ENCODE measurements at places on chromosomes 7 and 10.

DNA sequence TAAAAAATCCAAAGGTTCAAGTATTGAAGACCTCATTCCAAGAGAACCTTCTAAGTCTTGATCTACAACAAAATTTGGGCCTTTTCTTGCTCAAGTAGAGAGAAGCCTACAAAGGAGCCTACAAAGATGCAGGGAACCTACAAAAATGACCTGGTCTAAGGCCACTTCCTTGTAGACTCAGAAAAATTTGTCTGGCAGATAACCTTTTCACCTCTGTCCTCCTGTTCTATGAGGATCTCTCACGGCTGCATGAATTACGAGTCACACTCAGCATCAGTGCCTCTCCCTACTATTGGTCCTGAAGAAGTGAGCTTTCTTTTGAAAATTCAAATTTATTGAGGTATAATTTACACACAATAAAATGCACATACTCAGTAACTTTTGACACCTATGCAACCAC lies 29.3 kb downstream of the CCNJ start:
- DNase-seq, result no peak

DNA sequence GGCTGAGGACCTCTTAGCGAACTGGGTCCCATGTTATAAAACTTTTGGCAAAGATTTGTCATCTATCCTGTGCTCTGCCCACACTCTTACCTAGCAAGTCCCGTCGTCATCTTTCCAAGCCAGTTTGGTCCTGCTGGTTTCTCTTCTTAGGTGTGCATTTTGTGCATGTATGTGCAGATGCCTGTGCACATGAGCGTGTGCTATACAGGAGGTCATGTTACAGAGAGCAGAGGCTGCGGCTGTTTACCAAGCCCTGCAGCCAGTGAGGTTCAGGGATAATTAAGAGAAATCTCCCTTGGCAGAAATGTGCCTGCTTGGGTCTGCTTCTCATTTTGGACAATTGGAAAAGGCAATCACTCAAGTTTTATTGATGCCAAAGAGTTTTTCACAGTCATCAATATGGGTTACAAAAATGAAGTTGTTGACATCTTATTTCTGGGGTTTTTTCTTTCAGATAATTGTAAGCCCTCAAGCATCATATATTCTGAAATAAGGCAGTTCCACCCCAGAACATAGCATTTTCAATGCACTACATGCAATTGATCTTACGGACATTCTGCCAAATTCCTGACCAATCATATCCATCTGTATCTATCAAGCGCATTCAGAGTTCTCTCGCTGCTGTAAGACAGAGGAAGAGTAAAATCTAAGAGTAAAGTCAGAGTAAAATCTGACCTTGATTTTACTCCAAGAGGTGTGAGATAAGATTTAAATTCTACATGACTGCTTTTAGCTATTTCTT lies 361.4 kb upstream of the ZNF32 start:
- no peak for DNase-seq

- DNase-seq, result no peak
Observed at GRCh38 chr10:24777196-24777595, 53.5 kb upstream of the ARHGAP21 start.

- DNase-seq, result no peak
Observed at GRCh38 chr7:44071726-44072363, 6.5 kb upstream of the PGAM2 start.

DNA sequence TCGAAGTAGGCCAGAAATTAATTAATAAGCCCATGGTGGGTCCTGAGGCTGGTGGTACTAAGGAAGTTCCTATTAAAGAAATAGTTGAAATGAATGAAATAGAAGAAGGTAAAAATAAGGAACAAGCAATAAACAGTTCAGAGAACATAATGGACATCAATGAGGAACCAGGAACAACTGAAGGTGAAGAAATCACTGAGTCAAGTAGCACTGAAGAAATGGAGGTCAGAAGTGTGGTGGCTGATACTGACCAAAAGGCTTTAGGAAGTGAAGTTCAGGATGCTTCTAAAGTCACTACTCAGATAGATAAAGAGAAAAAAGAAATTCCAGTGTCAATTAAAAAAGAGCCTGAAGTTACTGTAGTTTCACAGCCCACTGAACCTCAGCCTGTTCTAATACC lies 36.0 kb downstream of the SLK start:
- DNase-seq, result no peak

DNA sequence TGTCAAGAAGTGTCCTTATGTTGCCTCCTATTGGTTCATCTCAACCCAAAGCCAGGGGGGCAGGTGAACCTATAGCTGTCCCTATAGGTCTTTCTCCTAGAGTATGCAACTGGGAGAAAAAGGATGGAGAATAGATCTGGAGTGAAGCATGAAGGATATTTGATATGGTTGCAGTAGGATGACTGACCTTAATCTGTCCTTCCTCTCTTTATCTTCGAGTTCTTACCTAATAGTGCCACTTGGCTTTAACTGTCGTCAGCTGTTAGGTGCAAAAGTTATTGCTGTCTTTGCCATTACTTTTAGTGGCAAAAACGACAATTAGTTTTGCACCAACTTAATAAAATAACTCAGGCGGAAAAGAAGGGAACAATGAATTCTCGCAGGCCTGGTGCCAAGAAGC lies 196.0 kb downstream of the GALNT17 start:
- DNase-seq, result no peak

- DNase-seq, result no peak
Observed at GRCh38 chr7:93374345-93374940, 142.3 kb downstream of the VPS50 start.

GRCh38 chr10:62529396-62529795 lies 155.2 kb downstream of the ZNF365 start:
- DNase-seq, result no peak

- no peak for DNase-seq
Observed at GRCh38 chr7:25388681-25389080, 160.4 kb upstream of the NPVF start.

DNA sequence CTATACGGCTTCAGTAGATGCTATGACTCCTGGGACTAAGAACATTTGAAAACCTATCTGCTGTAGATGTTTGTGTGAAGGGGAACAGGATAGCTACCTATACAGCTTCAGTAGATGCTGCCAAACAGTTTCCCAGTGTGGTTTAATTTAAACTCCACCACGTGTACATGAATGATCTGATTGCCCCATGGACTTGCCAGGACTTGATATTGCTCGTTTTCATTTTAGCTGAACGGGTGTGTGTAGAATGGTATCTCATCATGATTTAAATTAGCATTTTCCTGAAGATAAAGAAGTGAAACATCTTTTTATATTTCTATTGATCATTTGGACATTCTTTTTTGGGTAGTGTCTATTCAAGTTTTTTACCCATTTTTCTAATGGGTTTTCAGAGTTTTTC lies 77.8 kb upstream of the PIP4K2A start:
- DNase-seq, result no peak

GRCh38 chr10:125062914-125063230 lies 97.5 kb downstream of the CTBP2 start:
- no peak for DNase-seq

GRCh38 chr10:30435073-30435422 lies 1.1 kb downstream of the MAP3K8 start:
- DNase-seq, result no peak
